ENCODE measurements at places on chromosomes 2 and 18.

- DNase-seq: no peak
Observed at GRCh38 chr2:98118161-98118560, 31.2 kb downstream of the VWA3B start.

DNA sequence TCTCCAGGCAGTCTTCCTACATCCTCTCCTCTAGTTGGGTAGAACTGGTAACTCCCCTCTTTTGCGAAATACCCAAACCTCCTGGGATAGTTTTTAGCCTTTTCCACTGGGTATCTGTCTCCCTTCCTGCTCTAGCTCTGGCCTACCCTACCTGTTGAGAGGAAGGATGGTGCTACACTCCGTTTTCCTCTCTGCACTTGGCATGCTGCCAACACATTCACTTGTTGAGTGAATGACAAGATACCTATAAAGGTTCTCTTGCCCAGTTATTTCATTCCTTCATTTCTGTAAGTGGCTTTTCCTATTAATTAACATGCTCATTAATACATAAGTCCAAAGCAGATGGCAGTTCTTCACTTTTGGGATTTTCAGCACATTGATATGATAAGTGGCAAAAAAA, 293.8 kb downstream of the CNTNAP5 start:
- no peak for DNase-seq

- no peak for DNase-seq
Observed at GRCh38 chr2:119864318-119864717, 104.6 kb downstream of the PTPN4 start.

DNA sequence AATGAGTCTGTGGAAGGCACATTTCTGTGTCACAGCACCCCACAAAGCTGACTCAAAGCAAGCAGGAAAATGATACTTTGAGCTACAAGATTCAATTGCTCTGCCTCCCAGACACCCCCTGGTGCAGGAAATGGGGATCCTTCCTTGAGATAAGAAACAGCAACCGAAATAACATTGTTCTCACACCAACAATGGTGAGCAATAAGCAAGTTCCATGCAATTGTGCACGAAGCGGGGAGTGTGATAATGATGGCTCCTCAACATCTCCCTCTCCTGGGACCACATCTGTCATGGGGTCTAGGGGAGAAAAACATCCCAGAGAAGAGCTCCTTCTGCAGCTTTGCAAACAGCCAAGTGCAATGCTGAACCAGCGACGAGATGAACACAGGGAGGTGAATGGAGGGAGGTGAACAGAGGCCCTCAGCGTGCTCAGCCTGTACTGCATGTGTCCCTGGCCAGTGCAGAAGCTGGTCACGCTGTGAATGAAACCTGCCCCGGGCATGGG, 67.7 kb downstream of the PDCL3 start:
- no peak for DNase-seq

GRCh38 chr18:58231930-58232329, 187.9 kb downstream of the NEDD4L start:
- no peak for DNase-seq

- DNase-seq: no peak
Observed at GRCh38 chr18:56001576-56001975, 413.6 kb upstream of the TCF4 start.

DNA sequence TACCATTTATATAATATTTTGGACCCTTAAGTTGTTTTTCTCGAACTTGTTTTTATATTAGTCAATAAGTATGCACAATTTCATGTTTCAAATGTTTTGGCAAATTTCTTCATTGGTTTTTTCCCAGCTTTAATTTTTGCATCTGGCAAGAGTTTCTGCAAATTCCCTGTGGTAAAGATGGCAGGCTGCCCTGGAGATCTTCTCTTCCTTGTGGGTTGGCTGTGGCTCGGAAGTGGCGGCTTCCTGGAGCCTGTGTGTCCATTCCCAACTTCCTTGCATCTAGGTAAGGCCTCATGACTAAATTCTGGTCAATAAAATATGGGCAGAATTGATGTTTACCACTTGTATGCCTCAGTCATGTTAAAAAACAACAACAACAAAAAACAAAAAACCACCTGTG, 818.6 kb downstream of the EPHA4 start:
- no peak for DNase-seq

Measured in stimulated activated CD4-positive, alpha-beta T cell treated with anti-CD3 and anti-CD28 coated beads, Interleukin-2, amount 100 ng/mL, for 48 hours (primary cell).